ENCODE measurements at places on chromosomes 12 and 14.

GRCh38 chr14:100323121-100323941, at the start of gene SLC25A47:
Gene SLC25A47, plus strand, starts transcription at chr14:100323339. Its CDS starts 76 bp downstream, at chr14:100323415.
- DNase-seq = no peak

- DNase-seq = no peak
These were observed 27.6 kb upstream of the ISM2 start for GRCh38 chr14:77526266-77526665.

DNA sequence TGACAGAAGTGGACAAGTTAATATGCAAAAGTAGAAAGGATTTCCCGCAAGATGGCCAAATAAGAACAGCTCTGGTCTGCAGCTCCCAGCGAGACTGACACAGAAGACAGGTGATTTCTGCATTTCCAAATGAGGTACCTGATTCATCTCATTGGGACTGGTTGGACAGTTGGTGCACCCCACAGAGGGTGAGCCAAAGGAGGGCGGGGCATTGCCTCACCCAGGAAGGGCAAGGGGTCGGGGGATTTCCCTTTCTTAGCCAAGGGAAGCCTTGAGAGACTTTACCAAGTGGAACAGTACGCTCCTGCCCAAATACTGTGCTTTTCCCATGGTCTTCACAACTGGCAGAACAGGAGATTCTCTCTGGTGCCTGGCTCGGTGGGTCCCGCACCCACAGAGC, 191.3 kb downstream of the ALG10B start:
- DNase-seq = no peak

DNA sequence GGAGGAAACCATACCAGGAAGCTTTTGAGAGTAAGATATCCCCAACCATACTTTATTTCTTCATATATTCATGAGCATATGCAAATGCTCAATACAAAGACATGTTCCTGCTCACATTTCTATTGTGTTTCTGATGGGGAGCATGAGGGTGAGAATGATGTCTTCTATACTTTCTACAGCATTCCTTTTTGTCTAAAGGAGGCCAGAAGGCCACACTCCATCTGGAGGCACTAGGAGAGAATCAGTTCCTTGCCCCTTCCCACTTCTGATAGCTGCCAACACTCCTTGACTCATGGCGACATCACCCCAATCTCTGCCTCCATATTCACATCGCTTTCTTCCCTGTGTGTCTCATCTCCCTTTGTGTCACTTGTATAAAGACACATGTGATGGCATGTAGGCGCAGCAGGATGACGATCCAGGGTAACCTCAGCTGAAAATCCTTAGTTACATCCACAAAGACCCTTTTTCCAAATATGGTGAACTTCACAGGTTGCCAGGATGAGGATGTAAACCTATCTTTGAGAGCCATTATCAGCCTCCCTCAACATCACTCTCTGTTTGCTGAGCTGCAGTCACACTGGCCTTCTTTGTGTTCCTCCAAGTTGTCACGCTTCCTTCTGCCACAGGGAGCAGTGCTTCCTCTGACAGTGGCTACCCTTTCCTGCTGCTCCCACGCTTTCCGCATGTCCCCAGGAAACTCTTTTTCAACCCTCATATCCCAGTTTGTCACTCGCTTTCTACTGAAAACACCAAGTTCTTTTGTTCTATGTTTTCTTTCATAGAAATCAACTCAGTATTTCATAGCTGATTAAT, 96.9 kb downstream of the STXBP6 start:
- no peak for DNase-seq

- no peak for DNase-seq
These were observed 129.8 kb upstream of the PPFIA2 start for GRCh38 chr12:81888961-81889360.

DNA sequence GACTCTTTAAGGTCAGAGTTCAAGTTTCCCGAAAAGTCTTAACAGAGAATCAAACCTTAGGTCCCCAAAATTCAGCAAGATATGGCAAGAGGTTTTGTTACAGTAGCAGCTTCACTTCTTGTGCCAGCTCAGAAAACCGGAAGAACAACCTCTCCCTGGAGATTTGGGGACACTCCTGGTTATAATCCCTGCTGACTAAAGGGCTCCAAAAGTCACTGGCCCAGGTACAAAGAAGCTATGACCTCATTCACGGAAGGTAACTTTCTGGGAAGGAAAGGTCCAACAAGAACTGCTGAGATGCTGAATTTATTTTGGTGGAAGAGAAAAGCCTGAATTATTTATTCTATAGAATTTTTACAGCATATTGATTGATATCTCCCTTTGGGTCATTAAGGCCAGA, 55.6 kb upstream of the DIO2 start:
- no peak for DNase-seq

- DNase-seq = no peak
These were observed 83.9 kb downstream of the FUT8 start for GRCh38 chr14:65496178-65496993.

- DNase-seq = peak; percentile 28
These were observed 172.8 kb downstream of the ETV6 start for GRCh38 chr12:11822081-11822834.

DNA sequence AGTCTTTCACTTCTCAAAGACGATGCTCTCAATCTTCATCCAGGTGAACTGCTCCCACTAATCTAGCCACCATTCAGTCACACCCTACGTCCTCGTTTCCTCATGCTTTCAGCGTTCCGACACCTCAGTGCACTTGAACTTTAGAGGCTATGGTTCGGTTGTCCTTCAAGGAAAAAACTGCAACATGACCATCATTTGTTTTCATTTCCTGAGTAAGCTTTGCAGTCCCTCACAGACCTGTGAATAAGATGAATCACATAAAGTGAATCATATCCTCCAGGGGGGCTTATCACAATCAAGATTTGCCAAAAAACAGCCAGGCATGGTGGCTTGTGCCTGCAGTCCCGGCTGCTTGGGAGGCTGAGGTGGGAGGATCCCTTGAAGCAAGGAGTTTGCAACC, 80.2 kb downstream of the TMCC3 start:
- no peak for DNase-seq

- no peak for DNase-seq
These were observed 341.1 kb downstream of the EMP1 start for GRCh38 chr12:13537623-13538022.

- DNase-seq = no peak
These were observed 16.0 kb downstream of the PDE1B start for GRCh38 chr12:54565310-54565985.

DNA sequence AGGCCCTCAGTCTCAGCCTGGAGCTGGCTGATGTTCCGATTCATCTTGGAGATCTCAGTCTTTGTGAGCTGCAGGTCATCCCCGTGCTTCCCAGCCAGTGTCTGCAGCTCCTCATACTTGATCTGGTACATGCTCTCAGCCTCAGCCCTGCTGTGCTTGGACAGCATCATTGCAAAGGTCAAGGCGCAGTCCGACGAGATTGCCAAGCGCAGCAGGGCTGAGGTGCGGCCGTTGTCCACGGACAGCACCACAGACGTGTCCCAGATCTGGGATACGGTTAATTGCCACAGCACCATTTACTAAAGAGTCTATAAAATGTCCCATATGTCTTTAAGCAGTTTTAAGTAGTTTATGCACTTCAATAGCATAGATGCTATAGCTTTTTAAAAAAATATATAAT, 965.7 kb downstream of the FSCB start:
- DNase-seq = no peak

GRCh38 chr14:24334431-24335291, at the start of gene ADCY4:
Gene ADCY4, minus strand, starts transcription at chr14:24335071. Its CDS starts 419 bp downstream, at chr14:24334652.
- DNase-seq = no peak

DNA sequence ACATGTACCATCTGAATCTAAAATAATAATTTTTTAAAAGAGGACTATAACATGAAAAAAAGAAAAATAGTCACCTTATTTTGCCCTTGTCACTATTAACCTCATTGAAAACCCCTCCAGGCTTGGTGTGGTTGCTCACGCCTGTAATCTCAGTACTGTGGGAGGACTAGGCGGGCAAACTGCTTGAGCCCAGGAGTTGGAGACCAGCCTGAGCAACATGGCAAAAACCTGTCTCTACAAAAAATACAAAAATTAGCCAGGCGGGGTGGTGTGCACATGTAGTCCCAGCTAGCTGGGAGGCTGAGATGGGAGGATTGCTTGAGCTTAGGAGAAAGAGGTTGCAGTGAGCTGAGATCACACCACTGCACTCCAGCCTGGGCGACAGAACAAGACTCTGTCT, 126.3 kb upstream of the KRAS start:
- DNase-seq = no peak

DNA sequence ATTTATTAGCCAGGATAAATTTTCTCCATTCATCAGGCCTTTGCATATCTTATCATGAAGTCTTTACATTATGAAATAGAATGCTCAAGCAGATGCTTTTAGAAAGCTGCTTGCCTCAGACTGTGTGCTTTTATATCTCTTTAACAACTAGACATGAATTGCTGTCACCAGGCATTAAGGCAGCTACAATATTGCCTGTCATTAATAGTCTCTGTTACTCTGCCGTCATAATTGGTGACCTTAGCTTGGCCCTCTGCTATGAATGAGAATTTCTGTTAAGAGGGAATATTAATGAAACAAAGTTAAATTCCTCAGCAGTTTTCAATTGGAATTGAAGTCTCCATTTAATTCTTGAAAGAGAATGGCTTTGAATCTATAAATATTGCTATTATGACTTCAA, 266.8 kb upstream of the MIS18BP1 start:
- DNase-seq = no peak

GRCh38 chr14:59632381-59632780, 55.8 kb upstream of the CCDC175 start:
- no peak for DNase-seq

DNA sequence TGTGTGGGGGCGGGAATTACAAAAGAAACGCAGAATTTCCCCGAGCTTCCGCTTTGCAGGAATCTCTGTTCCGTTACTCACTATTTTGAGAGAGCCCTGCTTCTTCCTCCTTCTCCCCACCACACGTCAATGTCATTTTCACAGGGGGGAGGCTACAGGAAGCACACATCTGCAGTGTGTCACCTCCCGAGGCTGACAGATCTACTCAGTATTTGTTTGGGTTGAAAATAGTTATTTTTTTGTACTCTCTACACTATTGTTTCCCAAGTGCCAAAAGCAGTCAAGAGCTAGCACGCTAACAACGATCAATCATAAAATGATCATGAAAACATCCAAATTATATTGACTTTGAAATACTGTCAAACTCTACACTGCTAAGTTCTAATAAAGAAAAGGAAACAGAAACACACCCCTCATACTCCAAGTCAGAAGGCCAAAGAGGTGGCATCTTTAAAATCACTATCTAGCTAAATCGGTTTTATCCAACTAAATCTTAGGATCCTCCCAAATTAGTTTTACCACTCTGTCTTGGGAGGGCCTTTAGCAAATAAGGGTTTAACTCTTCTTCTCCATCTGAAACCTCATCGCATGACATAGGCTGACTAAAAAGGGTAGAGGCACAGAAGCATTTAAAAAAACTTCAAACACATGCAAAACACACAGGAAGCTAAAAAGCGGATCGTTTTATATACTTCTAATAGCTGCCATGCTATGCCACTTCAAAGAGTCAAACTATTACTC, 51.8 kb downstream of the FOXN3 start:
- no peak for DNase-seq

DNA sequence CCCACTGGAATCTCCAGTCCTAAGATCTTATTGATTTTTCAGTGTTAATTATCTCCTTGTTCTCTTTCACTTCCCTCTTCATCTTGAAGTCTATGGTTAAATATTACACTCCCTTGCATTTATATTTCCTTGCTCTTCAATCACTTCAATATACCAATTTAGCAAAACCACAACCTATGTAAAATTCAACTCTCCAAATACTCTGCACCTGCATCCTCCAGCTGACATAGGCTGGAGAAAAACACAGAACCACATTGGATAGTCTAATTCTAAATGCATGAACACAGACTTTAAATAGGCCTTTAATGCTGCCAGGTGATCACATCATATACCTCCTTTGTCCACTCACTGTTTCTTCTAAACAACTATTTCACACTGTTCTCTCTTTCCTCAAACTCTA, 253.8 kb upstream of the GARIN6 start:
- DNase-seq = no peak

GRCh38 chr12:31321897-31322228, 4.1 kb downstream of the SINHCAF start:
- peak; percentile 64 for DNase-seq

GRCh38 chr12:65960820-65961189, 136.5 kb downstream of the HMGA2 start:
- no peak for DNase-seq

DNA sequence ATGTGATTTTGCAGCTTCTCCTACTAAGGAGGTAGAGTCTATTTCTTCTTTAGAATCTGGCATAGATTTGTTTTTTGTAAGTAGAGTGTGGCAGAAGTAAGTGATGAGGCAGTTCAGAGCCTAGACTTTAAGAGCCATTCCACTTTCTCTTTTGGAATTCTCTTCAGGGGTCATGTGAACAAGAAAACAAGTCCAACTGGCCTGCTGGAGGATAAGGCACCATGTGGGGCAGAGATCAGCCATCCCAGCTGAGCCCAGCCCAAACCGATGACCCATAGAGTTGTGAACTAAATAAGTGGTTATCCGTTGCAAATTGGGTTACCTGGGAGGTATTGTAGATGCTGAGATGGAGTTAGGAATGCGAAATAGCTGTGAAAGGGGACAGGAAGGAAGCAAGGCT, 60.3 kb upstream of the TBPL2 start:
- DNase-seq = no peak

GRCh38 chr12:78403681-78404080, 460.9 kb upstream of the SYT1 start:
- DNase-seq = no peak

- DNase-seq = no peak
These were observed 143.3 kb upstream of the AVPR1A start for GRCh38 chr12:63294327-63294632.

Measured in hematopoietic multipotent progenitor cell treated with erythropoietin and hydrocortisone succinate and interleukin-3 and kit ligand, for 17 days (in vitro differentiated cells).